Choroid plexus epithelial cell (primary cell): ENCODE measurements at places on chromosomes 7 and 10.

DNA sequence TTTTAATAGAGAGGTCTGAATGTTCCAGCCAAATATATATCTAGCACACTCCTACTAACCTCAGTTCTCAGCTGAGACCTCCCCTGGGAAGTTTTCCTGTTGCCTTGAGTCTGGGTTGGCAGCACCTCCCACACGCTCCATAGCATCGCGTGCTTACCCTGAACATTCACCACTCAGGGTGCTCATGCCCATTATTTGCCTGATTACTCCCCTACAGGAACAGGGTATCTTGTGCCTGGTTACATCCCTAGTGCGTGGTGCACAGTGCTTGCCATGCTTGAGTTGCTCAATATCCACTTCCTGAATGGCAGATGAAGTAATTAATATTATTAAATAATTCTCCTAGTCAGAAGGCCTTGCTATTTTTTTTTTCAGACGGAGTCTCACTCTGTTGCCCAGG is 269.9 kb upstream of the IMMP2L start:
- no peak for DNase-seq

- peak; percentile 39 for DNase-seq
Measured at GRCh38 chr10:48885376-48885775, 54.3 kb downstream of the LRRC18 start.

DNA sequence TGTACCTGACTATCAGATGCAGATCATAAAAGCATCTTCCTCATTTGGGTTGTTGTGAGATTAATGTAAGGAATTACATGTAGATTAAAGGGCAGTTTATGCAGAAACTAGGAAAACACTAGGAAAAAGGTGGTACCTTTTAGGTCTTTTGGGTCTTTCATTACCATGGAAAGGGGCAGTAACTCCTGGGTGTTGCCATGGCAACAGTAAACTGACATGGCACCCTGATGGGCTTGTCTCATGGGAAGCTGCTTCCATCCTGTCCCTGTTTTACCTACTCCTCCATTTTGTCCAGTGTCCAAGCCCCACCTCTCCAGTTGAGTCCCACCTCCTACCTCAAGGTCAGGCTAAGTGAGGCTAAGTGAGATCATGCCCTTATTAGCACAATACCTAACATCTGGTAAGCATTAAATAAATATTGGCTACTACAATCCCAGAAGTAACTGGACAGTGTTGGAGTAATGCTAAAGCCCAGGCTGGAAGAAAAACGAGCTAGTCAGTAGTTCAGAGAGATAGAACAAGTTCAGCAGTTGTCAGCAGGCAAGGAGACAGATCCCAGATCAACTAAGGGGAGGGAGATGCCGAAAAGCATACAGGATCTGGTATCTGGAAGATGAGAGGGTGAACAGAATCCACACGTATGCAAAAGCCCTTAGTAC is 240.0 kb upstream of the AUTS2 start:
- no peak for DNase-seq

DNA sequence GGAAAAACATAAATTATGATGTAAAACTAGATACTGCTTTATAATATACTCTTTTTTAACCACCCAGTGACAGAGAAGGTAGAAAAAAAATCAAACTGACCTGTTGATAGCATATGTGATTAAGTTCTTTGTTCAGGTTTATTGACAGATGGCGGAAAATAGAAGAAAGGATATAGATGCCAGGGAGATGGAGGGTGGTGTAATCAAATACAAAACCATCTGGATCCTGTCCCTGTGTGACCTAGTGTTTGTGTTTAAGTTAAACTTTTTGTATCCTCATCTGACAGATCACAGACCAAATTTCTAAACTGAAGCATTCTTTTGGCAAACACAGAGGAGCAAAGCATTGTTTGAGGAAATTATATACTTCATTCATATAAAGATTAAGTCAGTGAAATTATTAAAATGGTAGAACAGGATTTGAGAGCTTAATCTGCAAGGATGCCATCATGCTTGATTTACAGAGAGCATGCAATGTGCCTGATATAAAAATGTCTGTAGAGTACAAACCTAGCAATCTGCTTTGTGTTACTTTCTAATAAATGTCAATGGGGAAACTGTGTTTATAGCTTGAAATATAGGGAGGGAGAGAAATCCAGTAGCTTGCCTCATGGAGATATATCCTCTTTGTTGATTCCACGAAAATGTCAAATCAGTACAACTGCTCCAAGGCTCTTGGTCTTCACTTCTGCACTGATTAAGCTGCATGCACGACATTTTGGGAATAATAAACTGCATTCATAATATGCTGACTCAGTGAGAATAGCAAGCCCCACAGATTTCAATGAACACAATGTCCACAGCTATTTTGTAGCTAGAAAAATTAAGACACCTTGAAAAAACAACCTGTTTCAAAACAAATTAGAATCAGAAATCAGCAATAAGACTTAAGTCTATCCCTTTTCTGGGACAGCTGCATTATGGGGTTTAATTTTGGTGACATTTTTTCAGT is 39.0 kb downstream of the SEM1 start:
- DNase-seq, result no peak

DNA sequence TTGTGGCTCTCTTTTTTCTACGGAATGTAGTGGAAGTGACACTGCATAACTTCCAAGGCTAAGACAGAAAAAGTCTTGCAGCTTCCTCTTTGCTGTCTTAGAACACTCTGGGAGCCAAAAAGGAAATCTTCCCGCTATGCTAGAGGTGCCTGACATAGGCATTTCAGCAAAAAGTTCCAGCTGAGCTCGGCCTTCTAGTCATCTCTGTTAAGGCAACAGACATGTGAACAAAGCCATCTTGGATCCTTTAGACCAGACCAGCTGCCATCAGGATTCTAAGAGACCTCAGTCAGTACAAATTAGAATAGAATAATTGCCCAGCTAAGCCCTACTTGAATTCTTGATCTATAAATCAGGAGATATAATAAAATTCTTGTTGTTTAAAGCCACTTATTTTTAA is 16.3 kb upstream of the COL1A2 start:
- DNase-seq, result no peak

DNA sequence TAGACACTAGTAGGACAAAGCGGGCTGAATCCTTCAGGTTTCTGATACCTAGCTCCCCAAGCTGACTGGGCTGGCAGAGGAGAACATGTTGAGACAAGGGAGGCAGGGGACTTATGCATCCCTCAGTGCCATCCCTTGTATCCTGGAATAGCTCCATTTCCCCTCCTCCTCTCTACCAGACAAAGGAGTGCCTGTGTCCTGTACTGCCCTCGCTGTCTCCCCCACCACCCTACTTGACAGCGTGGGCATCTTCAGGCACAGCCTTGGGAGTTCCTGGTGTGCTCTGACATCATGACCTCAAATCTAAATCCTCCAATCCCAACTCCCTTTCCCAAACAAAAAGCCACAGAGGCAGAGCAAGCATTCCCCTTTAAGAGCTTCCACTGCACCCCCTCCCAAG is 9.0 kb downstream of the SFXN3 start:
- no peak for DNase-seq

DNA sequence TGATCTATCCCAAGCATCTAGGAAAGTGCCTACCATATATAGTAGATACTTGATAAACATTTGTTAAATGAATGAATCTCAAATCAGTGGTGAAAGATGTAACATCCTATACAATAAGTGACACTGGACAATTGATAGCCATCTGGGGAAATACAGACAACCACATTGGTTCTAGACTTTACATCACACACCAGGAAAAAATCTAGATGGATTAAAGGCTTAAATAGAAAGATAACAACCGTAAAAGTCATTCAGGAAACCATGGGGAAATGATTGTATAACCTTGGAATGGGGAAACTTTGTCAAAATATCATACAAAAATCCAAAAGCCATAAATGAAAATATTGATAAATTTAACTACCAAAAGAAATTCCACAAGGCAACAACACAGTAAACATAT is 7.0 kb upstream of the GARIN1A start:
- no peak for DNase-seq

DNA sequence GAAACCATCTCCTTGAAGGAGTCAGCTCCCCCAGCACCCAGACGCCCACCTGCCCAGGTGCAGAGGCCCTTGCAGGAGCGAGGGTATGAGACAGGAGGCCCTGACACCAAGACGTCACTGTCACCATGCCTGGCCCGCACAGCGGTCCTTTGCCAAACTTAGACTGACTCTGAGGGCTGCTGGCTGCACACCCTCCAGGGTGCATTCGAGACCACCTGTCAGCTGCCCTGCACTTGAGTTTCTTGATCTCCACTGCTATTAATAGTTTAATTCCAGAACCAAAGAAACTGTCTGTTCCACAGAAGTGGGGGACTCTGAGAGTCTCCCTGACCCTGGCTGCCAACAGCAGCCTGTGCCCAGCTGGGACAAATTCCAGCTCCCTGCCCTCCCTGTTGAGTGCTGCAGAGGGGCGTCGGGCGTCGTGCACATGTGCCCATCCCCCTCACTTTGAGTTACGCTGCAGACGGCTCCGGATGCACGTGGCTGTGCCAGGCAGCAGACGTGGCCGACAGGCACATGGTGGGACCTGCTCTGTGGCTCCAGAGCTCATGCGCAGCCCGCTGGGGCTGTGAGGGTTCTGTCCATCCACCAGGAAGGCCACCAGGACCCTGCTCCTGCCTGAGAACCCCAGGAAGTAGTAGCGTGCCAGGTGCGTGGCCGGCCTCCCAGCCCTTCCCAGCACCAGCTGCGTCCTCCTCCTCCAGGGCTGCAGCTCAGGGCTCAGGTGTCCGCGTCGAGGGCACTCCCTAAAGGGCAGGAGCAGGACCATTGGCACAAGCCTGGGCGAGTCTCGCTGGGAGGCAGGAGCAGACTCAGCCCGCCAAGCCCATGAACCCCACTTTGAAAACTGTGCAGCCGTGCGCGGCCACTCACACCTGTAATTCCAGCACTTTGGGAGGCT is 24.8 kb downstream of the ELFN1 start:
- DNase-seq, result no peak

GRCh38 chr7:28203508-28204240 is 23.1 kb upstream of the JAZF1 start:
- DNase-seq, result peak; percentile 61

DNA sequence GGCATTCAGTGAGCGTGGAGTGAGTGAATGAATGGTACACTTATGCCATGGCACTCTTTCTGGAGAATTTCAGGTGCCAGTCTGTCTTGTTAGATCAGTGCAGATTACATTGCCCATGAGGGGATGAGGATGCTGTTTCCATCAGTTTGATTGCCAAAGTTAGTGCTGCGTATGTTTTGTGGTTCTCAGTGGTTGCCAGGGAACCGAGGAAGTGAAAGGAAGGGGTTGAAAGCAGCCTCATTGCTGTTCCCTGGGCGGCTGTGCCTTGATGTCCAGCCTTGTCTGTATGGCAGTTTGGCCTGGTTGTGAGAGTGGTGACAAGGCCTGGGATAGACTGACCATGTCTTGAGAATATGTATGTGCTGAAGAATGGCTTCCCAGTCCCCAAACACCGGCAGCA is 30.2 kb downstream of the WBP1L start:
- peak; percentile 36 for DNase-seq

GRCh38 chr7:94980418-94981142 is 73.2 kb downstream of the PPP1R9A start:
- peak; percentile 31 for DNase-seq

- DNase-seq, result peak; percentile 53
Measured at GRCh38 chr7:151310578-151310977, 31.0 kb upstream of the NUB1 start.

DNA sequence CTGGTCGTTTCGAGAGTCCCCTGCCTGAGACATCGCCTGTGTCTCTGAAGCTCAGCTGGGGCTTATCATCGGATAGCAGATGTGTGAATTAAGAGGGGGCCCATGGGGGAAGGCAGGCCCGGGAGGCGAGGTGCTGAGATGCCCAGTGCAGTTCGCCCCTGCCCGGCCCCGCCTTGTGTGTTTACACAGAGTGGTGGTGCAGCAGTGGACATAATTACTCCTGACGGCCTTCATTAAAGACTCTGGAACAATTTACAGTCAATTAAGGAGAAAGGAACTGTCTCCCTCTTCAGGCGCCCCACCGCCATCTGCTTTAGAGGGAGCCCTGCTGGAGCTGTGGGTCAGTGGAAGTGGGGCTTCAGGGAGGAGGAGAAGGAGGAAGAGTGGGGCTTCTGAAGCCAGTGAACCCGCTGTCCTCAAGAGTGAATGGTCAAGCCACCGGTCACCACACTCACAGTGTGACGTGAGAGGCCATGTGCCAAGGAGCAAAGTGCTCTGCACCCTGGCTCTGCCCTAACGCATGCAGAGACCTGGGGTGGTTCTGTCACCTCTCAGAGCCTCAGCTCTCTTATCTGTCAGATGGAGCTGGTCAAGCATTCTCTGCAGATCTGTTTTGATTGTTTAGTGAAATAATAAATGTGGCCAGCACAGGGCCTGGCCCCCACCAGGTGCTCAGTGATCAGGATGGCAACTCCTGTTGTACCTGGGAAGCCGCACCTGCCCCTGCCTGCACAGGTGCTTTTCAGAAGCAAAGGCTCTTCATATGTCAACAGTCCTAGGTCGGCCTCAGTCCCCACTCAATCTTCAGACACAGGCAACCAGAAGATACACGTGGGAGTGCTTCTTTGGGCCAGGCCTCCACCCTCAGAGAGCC is 65.6 kb downstream of the CDH23 start:
- no peak for DNase-seq

DNA sequence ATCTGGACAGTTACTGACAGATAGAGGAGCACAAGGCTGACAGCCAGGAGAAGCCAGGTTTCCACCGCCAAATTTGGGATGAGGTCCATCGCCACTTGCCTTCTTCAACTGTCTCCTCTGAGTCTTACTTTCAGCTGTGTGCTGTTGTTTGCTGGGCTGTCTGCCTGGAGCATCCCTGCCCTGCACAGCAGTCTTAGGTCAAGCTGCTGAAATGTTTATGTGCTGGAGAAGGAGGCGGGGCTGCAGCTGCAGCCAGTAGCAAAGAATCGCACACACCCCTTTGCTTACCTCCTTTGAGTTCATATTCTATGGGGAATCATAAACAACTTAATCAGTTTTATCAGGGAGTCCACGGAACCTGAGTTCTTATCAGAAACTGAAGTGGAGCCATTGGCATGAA is 20.1 kb upstream of the CYP3A5 start:
- DNase-seq, result peak; percentile 4

DNA sequence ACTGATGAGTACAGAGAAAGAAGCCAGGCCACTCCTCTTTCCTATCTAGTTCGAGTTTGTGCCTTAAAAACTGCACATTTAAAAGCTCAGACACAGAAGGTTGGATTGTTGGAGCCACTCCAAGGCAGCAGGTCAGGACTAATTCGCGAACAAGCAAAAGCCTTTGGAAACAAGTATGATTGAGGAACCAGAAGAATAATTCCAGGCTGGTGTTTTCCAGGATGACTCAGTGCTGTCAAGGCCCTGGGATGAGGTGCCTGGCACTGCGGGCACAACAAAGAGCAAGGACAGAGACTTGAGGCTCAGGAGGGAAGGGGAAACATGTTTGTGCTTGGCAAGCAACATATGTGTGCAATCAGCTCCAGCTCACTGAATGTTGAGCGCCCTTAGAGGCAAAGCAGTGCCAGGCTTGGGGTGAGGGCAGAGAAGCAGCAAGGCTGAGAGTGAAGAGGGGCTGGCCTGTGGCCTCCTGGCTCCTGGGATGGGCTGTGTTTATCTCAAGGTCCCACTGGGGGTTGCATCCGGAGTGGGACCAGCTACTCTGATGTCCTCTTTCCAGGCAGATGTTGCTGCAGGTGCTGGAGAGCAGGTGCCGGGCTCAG is 44.1 kb downstream of the VSTM4 start:
- peak; percentile 30 for DNase-seq
